ENCODE measurements at places on chromosomes 2 and 18.

GRCh38 chr2:197164141-197164754 is 146.3 kb downstream of the ANKRD44 start:
- no peak for DNase-seq

DNA sequence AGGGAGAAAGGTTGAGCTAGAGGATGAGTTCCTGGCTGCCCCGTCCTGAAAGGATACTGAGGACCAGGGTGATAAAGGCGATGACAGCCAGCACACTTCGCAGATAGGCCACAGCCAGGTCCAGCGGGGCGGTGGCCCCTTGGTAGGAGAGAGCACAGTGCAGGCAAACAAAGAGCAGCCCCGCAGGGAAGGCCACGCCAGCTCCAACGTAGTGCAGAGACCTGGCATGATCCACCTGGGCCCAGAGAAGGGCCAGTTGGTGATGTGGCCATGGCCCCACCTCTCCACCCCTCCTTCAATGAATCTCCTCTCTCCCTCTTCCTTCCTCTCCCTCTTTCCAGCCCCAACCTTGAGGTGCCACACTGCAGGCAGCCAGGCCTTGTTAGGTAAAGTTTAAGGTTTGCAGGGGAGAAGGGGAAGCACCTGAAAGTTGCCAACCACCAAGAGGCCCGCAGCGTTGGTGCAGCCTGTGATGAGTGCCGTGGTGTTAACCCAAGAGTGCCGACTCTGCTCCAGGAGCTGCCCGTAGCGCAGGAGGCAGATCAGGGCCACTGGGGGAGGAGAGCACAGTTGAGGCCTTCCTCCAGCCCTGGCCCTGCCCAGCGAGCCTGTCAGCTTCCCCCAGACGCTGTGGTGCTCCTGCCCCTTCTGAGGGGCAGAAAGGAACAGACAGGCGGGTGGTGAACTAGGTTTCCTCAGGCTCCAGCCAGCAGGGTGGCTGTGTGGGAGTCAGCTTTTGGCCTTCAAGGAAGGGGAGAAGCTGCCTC is 2.8 kb downstream of the TMEM150A start:
- no peak for DNase-seq

DNA sequence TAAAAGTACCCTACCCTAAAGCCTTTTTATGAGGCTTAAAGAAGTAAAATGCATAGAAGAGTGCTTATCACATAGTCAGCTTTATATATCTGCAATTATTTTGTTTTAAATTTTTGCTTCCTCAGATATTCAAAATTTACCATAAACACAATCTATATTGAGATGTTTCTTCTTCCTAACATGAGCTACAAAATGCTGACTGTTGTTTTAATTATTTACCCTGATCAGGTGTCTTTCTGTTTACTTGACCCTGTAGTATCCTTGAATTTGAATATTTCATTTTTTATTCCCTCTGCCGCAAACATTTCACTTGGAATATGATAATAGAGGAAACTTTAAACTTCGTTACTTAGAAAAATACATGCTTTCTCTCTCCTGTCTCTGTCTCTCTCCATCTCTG is 147.9 kb downstream of the TMX3 start:
- DNase-seq = no peak

DNA sequence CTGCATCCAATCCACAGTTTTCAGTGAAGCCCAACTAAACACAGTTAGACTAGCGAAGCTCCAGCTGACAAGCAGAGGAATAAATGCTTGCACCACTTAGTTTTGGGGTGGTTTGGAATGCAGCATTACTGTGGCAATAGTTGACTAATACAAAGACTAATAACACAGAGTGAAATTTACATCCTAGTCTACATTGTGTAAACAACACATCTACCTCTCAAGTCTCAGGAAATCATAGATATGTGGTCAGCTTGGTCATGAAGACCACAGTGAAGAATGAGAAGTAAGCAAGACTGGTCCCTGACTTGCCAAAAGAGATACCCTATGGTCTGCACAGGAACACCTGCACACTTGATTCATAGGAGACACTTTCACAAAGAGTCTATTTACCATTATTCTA is 155.1 kb upstream of the TANK start:
- peak; percentile 31 for DNase-seq

- DNase-seq = no peak
These were observed 43.9 kb downstream of the CLIP4 start for GRCh38 chr2:29159125-29159524.

- peak; percentile 25 for DNase-seq
These were observed 37.8 kb upstream of the KCNF1 start for GRCh38 chr2:10873790-10874437.

- peak; percentile 43 for DNase-seq
These were observed 70.3 kb upstream of the CWC22 start for GRCh38 chr2:180077295-180077906.

- no peak for DNase-seq
These were observed 138.7 kb upstream of the BOD1L2 start for GRCh38 chr18:57008001-57008686.

DNA sequence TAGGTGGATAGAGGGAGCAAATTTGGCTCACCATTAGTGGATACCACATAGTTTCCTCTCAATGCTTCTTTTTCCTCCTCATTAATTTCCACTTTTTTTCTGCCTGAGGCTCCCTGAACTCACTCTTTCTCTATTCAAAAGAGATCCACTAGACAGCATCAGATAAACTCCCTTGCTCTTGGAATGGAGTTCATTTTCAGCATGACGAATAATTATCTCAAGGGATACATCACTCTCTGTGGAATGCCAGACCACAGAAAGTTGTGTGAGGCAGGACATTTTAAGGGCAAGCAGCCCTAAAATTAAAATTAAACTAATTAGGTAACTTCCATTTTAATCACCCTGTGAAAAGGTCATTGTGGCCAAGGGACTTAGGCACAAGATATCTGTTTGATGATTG is 1920.1 kb upstream of the CELF4 start:
- peak; percentile 16 for DNase-seq

DNA sequence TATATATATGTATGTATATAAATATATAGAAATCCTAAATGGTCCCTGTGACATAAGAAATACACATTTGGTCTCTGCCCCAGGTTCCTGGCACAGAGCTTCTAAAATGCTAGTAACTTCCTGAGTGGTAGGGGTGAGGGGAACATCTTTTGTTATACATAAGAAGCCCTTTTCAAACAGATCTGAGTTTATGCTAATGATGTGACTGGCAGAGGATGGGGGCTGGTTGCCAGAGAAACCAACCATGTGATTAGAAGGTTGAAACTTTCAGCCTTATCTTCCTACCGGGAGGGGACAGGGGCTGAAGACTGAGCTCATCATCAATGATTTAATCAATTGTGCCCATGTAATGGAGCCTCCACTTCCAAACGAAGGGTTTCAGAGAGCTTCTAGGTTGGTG is 16.3 kb downstream of the MFSD2B start:
- no peak for DNase-seq

DNA sequence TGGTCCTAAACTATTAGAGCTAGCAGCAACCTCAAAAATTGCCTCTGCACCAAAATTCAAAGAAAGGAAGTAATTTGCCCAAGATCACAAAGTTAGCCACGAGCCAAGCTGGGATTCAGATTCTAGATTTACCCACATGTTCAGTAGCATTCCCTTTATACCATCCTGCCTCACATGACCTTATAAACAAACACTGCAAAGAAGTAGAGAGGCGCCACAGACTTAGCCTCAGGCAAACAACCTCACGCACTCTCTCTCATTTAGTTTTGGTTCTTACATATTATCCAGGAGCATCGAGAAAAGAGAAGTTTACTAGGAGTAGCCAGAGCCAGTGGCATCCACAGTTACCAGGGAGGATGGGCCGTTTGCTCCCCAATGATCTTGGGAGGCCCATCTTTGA is 226.6 kb downstream of the OSR1 start:
- DNase-seq = no peak

DNA sequence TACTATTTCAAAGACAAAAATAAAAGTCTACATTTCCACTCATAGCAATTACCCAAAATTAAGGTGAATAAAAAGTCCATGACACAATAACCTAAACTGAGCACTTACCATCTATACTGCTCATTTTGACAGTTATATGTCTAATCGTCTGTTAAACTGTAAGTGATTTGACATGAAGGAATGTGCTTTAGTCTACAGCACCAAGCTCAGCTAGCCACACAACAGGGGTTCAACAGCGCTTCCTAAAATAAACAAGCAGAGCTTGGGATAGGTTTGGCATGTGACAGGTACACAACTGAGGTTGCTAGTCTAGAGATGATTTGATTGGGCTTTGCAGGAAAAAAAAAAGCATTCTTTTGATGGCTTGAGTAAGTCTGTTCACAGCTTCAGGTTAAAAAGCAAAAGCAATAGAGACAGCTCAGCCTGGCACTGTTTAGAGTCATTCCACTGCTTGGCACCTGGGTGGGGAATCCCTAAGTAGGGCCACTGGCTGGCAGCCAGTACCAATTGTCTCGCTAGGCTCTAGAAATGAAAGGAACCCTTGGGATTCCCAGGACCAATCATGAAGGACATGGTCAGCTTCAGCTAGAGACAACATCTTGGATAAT is 78.6 kb downstream of the BARD1 start:
- DNase-seq = no peak

GRCh38 chr2:241842620-241843211 is 16.0 kb downstream of the PDCD1 start:
- DNase-seq = no peak
